Adipocyte (in vitro differentiated cells): ENCODE measurements at places on chromosomes 6 and 20.
A peak's percentile ranks its signal among the peaks of the same experiment; 100 is the strongest.

- peak; percentile 90 for DNase-seq
Measured at GRCh38 chr6:44096612-44097011, 30.6 kb downstream of the MRPL14 start.

- DNase-seq = no peak
Measured at GRCh38 chr6:89251976-89252375, 34.8 kb upstream of the GABRR1 start.

DNA sequence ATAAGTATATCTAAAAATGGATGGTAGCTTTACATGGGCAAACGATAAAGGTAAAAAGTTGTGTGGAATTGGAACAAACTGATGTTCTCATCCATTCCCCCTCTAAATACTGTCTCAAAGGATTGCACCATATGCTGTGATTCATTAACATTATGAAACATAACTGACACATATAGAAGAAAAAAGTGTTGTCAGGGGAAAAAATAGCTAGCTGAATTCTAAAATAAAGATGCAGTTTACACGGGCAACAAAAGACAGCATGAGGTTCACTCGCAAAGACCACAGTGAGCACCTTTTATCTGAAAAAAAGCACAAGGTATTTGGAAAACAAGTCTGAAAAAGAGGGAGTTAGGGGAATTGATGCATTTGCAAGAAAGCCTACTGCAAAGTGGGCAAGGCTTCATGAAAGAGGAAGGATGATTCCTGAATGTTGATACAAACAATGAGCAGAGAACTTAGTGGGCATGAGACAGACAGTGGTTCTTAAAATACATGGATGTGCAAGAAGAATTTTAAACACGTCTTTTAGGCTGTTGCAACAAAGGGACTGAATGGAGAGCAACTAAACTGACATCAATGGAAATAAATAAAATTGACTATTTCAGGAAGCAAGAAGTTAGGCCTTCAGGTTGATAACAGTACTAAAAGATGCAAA is 280.9 kb downstream of the KIF16B start:
- DNase-seq = peak; percentile 50

- peak; percentile 76 for DNase-seq
Measured at GRCh38 chr6:116246089-116246488, 7.8 kb downstream of the TSPYL4 start.

GRCh38 chr6:2237001-2237400 is 8.4 kb downstream of the GMDS start:
- DNase-seq = peak; percentile 86

DNA sequence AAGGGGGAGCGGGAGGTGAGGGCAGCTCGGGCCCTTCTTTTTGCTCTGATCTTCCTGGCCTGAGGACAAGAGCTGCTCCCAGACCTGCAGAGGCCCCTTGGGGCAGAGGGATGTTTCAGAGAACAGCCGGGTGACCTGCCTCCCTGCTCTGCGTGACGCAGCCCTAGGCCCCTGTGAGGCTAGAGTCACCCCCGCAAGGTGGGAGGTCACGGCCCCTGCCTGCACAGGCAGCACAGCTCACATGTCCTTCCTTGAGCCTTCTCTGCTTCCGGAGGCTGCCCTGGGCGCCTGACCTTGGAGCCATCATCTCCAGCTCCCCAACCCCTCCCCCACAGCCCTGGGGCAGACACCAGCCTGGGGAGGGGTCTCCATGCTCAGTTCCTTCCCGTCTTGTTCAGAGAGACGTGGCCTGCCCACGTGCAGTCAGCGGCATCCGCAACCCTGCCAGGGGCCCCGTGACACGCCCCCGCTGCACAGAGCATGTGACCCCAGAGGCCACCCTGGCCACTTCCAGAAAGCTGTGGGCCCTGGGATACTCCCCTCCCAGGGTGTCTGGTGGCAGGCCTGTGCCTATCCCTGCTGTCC is at the start of gene BIRC7:
Gene BIRC7 (plus strand): TSS at position 507 of the 585 bp plus-strand sequence. CDS start 192 bp downstream, outside the sequence.
- no peak for DNase-seq

DNA sequence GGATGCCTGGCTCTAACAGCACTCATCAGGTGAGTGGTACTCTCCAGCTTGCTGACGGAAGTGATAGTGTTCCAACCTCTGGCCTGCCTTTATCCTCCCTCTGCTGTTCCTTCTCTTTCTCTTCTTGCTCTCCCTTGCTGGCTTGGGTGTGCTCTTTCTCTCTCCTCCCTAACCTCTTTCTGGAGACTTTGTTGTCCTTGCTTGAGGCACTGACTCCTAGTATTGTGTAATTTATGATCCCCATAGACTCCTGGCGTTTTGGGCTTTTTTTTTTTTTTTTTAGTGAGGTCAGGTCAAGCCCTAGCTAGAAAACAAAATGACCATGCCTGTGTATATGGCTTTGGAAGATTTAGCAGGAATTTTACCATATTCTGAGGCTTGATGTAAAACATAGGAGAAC is 84.7 kb upstream of the MRAP2 start:
- DNase-seq = no peak

GRCh38 chr20:52895235-52895634 is 76.9 kb upstream of the TSHZ2 start:
- DNase-seq = no peak

DNA sequence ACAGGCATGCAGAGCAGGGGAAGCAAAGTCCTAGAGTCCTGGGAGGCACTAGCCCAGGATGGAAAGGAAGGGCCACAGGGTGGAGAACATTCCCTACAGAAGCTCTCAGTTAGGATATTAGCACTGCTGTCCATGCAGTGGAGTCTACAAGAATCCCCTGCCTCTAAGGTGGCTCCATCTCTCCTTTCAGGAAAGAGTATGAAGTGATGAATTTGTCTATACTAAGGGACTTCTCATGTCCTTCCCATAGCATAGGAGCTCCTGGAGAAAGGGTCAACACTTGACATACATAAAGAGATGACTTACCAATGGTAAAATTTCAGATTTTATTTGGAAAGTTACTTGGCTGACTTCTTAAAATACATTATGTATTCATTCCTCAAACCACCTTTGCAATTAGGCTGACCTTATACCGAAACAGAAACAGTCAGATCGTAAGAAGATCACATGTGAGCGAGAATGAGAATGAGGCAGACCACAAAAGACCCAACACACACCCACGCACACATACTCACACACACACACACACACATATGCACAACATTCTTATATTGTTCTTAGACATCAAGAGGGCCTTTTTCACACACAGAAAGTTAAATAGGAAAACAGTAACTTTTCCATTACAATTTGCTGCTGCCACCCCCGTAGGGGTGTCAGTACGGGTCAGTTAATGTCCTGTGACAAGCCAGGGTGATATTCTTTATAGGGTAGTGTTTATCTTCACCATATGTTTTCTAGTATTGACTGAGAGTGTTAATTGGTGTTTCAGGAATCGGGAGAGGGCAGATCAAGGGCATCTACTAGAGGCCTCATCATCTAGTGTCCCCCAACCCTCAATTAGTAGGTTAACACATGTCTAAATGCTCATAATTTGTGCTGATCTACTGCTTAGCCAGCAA is 159.4 kb downstream of the FAXC start:
- DNase-seq = no peak

- no peak for DNase-seq
Measured at GRCh38 chr6:63644668-63645326, 9.2 kb downstream of the PHF3 start.

DNA sequence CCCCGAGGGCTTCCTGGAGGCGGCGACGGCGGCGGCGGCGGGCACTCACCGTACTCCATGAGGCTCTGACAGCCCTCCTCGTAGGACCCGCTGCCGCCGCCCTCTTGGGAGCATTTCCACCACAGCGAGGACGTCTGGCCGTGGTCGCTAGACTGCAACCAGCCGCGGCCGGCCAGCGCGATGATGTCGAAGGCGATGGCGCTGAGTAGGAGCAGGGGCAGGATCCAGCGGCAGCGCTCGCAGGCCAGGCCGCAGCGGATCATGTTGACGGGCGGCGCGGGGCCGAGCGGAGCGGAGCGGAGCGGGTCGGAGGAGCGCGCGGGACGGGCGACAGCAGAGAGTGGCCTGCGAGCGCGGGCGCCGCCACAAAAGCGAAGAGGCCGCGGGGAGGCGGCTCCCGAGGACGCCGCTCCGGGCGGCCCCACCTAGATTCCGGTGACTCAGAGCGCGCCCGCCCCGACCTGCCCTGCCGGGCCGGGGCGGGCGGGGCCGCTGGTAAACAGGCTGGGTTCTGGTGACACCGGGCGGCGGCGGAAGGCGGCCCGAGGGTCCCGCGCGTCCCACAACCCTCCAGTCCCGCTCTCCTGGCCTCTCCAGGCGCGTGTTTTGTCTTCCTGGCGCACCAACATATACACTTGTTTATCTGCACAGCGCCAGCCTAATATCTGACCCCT is at the start of gene PERP:
Gene PERP (minus strand): TSS at position 342 of the 674 bp plus-strand sequence. CDS start 79 bp downstream, at position 263.
- DNase-seq = peak; percentile 90
